Effector CD4-positive, alpha-beta T cell (primary cell): ENCODE measurements at places on chromosomes 12 and 14.
A peak's percentile ranks its signal among the peaks of the same experiment; 100 is the strongest.

DNA sequence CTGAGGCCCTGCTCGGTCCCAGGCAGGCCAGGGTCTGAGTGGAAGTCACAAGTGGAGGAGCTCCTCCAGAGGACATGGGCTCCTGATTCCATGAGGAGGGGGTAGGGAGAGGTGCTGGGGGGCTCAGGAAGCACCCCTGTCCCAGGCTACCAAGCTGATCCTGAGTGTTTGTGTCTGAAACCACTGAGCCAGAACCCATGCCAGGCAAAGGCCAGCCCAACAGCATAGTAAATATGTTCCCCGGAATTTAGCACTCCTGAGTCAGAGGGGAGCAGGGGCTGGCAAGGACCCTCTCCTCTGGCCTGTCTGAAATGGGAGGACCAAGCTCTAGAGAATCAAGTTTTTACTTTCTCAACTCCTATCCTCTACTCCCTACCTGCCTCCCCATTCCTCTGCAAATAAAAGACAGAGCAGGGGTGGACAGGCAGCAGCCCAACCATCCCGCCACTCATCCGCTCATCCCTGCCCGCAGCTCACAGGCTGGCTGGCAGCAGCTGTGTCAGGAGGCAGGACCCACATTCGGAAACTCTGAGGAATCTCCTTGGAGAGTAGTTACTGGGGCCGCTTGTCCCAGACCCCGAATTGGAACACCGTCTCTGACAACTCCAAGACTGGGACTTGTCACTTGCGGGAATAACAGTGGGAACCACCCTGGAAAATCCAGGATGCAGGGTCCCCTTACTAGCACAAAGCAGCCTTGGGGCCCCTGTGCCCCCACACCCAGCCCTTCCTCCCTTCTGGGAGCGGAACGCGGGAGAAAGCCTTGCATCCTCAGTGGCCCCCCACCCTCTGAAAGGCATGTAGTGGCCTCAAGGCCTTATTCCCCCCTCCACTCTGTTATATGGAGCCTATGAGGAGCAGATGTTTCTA, 102.5 kb downstream of the ZFP36L1 start:
- no peak for DNase-seq

DNA sequence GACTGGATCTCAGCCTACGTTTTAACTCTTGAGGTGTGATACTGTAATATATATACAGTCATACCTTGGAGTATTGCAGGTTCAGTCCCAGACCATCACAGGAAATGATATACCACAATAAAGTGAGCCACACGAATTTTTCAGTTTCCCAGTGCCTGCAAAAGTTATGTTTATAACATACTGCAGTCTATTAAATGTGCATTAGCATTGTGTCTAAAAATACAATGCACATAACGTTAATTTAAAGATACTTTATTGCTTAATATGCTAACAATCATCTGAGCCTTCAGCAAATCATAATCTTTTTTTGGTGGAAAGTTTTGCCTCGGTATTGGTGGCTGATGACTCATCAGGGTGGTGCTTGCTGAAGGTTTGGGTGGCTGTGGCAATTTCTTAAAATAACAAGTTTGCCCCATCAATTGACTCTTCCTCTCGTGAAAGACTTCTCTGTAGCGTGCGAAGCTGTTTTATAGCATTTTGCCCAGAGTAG, 18.9 kb downstream of the PYROXD1 start:
- peak; percentile 11 for DNase-seq

DNA sequence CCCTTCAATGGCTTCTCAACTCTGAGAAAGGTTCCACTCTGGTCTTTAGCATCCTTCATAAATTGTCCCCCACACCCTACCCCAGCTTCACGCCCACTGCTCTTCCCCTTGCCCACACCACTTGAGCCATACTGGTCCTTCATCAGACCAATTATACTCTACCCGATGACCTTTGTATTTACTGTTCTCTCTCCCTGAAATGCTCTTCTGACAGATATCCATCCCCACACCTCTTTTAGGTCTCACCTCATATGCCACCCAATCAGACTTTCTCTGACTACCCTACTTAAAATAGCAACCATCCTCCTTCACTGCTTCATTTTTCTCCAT, 135.7 kb downstream of the MED13L start:
- no peak for DNase-seq

- DNase-seq: no peak
Measured at GRCh38 chr12:87815771-87816585, 213.2 kb downstream of the C12orf50 start.

GRCh38 chr14:36653962-36654793, 7.5 kb upstream of the PAX9 start:
- DNase-seq: no peak

GRCh38 chr12:80313209-80313608, 130.8 kb upstream of the PTPRQ start:
- no peak for DNase-seq

GRCh38 chr12:32126720-32127119, 20.1 kb downstream of the BICD1 start:
- DNase-seq: no peak

DNA sequence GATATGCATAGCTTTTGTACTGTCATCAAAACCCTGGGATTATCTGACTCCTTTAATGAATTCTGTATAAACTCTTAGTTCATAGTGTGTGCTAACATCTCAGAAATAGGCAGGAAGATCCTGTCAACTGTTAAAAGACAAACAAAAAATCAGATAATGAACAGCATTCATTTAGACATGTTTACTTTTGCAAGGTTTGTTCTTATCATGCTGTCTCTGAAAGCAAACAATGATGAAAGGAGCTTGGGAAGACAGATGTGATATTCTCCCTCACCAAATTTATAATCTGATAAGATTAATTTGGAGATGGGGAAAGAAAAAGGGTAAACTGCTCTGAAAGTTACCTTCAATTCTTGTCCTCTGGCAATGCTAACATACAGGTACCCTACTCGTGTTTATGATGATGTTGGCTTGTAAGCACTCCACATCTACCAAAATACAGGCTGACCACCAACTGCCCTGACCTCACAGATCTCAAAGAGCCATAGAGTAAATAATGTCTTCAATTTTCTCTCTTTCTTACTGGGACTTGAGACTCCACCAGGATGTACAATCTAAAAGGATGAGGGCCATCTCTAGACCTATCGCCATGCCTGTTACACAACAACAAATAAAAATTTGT, 233.8 kb downstream of the SSPN start:
- no peak for DNase-seq

- no peak for DNase-seq
Measured at GRCh38 chr12:115210533-115211252, 526.7 kb upstream of the TBX3 start.

DNA sequence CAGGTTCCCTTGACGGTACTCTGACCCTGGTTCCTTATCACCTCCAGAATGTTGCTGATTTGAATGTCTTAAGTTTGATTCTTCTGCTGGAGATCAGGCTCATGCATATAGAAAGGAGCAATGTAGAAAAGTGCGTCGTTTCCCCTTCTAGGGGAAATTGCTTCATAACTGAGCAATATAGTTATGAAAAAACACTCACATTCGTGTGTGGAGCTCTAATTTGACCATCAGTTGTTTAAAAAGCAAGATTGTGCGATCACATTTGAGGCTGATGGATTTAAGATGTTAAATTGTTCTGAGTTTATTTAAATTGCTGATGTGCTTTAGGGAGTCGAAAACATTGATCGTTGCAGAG, 19.2 kb downstream of the PELI2 start:
- no peak for DNase-seq

DNA sequence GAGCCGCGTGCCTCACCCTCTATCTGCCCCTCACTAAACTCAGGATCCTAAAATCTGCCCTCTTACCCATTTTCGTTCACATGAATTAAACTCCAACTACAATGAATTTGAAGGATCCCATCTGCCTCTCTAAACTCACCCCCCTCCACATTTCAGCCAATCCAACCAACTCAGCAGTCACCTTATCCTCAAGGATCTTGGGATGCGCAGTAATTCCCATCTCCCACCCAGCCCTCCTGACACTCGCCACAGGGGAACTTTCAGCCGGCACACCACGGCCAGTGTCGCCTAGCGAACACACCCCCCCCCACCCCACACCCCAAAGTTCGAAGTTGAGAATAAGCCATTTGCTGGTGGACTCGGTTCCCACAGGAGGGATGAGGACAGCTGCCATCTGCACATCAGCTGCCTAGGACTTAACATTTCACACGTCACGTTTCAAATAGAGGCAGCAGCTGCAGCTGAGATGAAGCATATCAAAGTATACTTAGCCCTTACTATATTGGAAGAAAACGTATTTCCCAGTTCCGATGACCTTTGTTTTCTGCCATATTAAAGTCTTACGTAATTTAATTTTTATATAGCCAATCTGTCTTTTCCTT, 8.7 kb upstream of the SELPLG start:
- DNase-seq: no peak

DNA sequence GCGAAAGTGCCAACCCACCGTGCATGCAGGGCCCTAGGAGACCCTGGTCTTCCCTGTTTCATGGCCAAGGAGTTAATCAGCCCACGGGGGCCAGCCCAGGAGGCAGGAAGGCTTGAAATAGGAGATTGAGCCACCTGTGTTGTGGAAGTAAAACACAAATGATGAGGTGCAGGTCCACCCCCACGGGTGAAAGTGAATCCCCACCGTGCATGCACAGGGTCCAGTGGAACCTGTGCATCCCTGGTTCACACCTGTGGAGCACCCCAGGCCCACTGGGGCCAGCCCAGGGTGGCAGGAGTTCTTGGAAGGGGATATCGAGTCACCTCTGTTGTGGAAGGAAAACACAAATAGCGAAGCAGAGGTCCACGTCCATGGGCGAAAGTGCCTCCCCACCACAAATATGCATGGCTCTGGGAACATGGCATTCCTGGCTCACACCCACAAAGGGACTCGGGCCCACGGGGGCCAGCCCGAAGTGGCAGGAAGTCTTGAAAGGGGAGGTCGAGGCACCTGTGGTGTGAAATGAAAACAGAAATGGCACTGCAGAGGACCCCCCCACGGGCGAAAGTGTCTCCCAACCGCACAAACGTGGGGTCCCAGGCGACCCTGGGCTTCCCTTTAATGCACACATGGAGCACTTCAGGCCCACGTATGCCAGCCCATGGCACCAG, 381.5 kb downstream of the ALG10 start:
- DNase-seq: no peak

- DNase-seq: no peak
Measured at GRCh38 chr14:70981000-70981952, 74.0 kb downstream of the PCNX1 start.

DNA sequence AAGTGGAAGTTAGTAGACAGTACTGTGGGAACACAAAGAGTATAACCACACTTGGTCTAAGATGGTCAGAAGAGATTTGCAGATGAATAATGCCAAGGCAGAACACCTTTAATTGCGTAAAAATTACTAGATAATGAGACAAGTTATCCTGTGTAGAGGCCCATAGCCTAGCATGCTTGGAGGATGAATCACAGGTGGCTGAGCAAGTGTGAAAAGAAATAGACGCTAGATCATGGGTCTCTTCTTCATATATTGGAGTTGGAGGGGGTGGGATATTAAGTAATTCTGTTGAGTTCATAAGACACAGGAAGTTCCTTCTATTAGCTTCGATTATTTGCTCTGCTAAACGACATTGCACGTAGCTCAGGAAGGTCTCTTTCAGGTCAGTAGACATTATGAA, 454.3 kb upstream of the LMO3 start:
- no peak for DNase-seq

DNA sequence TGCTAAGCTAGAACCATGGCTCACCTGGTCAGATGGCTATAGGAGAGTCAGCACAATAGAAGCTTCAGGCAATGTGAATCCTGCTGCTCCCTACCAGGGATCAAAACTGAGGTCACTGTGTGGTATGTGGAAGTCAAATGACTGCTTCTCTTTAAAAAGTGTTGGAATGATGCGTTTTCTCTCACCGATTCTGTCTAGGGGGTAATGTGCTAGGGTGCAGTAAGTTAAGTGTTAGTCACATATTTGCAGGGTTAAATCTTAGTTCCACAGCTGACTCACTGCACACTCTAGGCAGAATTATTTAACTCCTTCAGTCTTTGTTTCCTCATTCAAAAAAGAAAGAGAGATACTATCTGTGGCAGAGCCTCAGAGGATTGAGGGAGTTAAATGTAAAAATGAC, 696.6 kb downstream of the DIO2 start:
- no peak for DNase-seq

DNA sequence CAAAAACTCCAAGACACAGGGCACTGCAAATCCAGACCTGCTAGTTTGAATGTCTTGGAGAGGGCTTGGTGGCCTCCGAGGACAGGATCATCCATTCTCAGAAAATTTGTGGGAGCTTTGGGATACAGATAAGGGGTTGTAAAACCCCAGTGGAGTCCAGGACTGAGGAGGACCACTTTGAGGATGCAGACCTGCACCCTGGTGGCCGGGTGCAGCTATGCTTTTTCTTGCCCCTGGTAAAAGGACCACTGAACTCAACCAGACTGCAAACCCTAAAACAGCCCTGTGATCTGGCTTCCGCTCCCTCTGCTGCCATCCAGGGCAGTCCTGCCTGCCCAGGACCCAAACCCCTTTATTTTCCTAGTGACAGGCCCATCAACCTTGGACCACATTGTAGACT, 169.5 kb upstream of the DAAM1 start:
- DNase-seq: no peak

GRCh38 chr12:10690906-10691305, 17.1 kb upstream of the STYK1 start:
- DNase-seq: no peak

DNA sequence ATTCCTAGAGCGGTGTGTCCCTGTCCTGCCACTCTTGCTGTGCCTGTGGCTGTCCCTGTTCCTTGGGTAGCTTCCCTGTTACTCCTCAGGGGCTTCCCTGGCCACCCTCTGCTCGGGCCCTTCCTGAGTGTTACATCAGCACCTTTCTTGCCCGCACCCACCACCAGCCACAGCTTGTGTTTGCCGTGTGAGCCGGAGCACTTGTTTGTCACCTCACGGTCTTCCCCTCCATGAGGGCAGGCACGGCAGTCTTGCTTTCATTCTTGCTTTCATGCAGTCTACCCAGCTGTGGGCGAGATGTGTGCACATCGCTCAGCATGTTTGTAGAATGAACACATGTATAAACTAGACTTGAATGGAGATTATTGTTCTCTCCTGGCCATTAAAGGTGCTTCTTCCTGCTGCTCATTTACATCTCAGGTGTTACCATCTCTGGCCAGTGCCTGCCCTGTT, 42.0 kb downstream of the TRAF3 start:
- peak; percentile 18 for DNase-seq

GRCh38 chr14:24297190-24297964, 2.2 kb downstream of the DHRS1 start:
- no peak for DNase-seq

- no peak for DNase-seq
Measured at GRCh38 chr12:25959071-25959961, 834 bp downstream of the RASSF8 start.

DNA sequence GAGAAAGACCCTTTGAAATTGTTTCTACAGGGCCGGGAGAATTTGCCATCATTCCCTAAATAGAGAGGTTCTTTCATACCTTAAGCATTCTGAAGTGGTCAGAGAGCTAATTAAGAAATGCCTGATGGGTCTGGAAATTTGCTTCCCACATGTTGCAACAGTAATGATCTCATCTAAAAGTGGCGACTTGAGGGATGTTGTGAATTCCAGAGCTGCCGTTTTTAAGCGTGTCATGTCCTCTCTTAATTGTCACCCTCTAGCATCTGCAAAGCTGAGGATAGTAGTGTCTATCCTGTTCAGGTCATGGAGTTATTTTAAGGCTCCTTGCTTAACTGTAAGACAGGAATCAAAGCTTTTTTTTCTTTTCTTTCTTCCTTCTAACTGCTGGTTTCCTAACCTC, 60.4 kb downstream of the FOS start:
- no peak for DNase-seq
